ENCODE measurements at places on chromosomes 4 and X.

GRCh38 chr4:21655031-21655430 lies 293.5 kb downstream of the KCNIP4 start:
- DNase-seq: no peak

DNA sequence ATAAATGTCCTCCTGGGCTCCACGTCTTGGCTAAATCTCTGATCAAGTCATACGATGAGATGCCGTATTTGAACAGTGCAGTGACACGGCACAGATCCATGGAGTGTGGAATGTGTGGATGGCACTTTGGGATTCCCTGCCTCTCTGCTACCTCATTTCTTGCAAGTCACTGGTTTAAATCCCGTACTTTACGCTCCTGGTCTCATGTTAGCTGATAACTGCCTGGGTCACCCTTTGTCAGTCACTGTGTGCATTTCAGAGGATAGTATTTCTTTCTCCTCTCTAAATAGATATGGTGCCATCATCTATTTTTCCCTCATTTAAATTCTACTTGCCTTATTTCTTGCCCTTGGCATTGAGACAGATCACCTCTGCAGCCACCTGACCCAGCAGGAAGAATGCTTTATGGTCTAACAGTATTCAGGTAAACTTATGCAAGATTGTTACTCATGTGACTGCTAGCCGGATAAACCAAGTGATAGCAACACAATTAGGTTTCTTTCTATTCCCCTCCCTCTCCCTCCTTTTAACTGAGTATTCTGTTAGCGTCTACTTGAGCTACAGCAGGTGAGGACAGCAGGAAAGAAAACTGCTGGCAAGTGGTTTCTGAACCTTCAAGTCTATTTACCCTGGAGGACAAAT lies 2.8 kb downstream of the EGF start:
- DNase-seq: no peak

DNA sequence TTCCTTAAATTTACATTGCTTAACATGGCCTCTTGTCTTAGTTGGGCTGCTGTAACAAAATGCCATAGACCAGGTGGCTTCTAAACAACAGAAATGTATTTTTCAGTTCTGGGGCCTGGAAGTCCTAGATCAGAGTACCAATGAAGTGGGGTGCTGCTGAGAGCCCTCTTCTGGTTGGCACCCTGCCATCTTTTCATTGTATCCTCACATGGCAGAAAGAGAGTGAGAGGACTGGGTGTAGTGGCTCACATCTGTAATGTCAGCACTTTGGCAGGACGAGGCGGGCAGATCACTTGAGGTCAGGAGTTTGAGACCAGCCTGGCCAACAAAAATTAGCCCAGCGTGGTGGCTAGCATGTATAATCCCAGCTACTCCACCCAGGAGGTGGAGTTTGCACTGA lies 12.0 kb upstream of the KLB start:
- DNase-seq: no peak

DNA sequence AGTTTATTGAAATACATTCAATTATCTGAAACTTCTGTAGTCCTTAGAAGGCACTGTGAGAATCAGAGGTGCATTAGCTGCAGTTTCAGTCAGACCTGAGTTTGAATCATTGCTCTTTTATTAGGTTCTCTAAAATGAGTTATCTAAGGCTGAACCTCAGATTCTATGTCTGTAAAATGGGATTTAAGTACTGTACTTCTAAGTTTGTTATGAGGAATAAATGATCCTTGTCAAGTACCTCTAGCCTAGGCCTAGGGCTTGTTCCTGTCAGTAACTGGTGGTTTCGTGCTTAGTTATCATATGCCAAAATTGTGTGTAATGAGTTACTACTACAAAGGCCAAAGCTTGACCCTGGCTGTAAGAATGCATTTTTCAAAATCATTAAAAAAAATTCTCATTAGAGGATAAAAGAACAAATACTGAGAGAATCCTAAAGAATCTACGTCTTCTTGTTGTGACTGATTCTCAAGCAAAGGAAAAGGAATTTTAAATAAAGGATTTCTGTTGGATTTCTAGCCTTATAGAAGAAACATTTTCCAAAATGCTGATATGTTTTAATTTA lies 65.8 kb downstream of the SLIT2 start:
- no peak for DNase-seq

GRCh38 chr4:132504438-132504837 lies 644.7 kb upstream of the PCDH10 start:
- DNase-seq: no peak

- DNase-seq: peak; percentile 10
Observed at GRCh38 chr4:182449186-182449929, 206.2 kb downstream of the TENM3 start.
